ENCODE measurements at places on chromosomes 3 and 15.

DNA sequence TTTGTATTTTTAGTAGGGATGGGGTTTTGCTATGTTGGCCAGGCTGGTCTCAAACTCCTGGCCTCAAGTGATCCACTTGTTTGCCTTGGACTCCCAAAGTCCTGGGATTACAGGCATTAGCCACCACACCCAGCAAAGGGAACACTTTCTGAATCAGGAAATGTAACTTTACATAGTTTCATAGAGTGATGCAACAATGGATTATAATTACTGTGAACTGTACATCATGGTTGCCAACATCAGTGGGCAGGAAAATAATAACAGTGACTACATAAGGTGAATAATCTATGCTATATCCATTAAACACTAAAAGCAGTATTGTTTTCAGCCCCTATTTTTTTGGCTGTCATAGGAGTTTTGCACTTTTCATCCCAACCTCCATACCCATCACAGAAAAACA lies 5.0 kb upstream of the KPNA1 start:
- DNase-seq, result no peak

DNA sequence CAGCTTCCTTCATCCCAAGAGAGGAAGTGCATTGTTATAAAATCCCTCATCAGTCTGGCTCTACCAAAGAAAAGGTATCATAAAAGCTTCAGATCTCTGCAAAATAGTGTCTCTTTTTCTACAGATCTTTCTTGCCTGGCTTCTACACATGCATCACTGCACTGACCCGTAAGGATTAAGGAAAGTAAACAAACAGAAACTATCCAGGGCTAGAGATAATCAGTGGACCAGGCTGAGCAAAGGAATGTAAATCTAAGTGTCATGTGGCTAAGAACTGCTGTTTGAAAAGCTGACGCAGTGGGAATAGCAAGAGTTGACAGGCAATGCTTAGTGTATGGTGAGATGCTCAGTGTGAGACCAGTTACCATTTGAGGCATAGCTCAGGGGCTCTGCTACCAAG lies 339.7 kb downstream of the IL5RA start:
- DNase-seq, result no peak

DNA sequence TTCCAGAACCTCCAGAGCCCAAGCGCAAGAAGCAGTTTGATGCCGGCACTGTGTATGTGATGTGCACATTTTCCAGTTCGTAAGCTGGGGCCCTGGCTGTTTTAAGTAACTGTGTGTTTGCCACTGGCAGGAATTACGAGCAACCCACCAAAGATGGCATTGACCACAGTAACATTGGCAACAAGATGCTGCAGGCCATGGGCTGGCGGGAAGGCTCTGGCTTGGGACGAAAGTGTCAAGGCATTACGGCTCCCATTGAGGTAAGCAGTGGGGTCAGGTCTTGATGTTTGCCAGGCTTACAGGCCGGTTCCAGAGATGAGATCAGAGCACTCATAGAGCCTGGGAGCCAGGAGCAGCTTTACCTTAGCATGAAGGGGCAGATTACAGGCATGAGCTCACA lies 28.4 kb downstream of the RBM5 start:
- no peak for DNase-seq

DNA sequence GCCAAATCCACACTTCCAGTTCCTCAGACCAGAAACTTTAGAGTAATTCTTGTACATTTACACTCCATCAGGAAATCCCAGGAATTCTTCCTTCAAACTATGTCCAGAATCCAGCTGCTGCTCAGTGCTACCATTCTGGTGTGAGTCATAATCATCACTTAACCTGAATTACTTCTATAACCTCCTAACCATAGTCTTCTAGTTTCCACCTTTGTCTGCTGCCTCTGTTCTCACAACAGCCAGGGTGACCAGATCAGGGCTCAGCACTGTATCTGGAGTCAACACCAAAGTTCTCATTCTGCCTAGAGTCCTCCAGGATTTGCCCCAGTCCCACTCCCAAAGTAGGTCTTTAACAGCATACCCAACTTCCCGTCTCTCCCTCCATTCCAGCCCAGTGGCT lies 3.4 kb downstream of the CLDND1 start:
- no peak for DNase-seq

All from stimulated activated CD8-positive, alpha-beta memory T cell treated with anti-CD3 and anti-CD28 coated beads, Interleukin-7, amount 100 ng/mL, for 1 hour (primary cell).